ENCODE measurements at places on chromosomes 2 and 18. TPM values are rescaled to one million over a fixed set of nuclear protein-coding genes. Genes with fewer than 3 reads are reported as not detected.

Gene UGT1A7
- not detected for total RNA-seq

Gene GPR75
- total RNA-seq = 20.9 TPM

Gene TUBA4B
- not detected for total RNA-seq

Gene PAX3
- total RNA-seq = 135 TPM

Gene FAM110C
- 2.9 TPM for total RNA-seq

Gene ESPNL
- 0.09 TPM for total RNA-seq

Gene DUSP2
- 4.1 TPM for total RNA-seq

Gene DSG1
- total RNA-seq = 0.27 TPM

Gene APCDD1
- total RNA-seq = 41.6 TPM

Gene CRYGC
- total RNA-seq = not detected

Gene LOXL3
- total RNA-seq = 7.0 TPM

Gene GALNT5
- total RNA-seq = 0.45 TPM

Gene CDH2
- 134 TPM for total RNA-seq

Gene PNKD
- total RNA-seq = 12.2 TPM
